ENCODE measurements at places on chromosomes 6 and 20.

GRCh38 chr6:3419624-3420272, 37.1 kb downstream of the SLC22A23 start:
- DNase-seq, result no peak

DNA sequence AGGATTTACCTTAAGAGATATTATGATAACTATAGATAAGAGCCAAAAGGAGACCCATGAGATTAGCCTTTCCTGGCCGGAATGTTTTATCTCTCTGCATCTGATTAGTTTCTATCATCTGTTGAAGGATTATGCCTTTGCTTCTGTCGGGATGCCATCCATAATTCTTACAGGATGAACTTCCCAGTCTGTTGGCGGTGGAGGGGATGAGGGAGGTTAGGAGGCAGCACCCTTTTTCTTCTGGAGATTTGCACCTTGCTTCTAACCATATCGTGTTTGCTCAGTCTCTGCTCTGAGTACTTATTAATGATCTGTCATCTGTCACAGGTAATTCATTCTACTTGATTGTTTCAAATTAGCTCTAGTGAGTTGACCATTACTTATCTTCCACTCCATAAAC, 292.1 kb downstream of the KHDC1L start:
- no peak for DNase-seq

DNA sequence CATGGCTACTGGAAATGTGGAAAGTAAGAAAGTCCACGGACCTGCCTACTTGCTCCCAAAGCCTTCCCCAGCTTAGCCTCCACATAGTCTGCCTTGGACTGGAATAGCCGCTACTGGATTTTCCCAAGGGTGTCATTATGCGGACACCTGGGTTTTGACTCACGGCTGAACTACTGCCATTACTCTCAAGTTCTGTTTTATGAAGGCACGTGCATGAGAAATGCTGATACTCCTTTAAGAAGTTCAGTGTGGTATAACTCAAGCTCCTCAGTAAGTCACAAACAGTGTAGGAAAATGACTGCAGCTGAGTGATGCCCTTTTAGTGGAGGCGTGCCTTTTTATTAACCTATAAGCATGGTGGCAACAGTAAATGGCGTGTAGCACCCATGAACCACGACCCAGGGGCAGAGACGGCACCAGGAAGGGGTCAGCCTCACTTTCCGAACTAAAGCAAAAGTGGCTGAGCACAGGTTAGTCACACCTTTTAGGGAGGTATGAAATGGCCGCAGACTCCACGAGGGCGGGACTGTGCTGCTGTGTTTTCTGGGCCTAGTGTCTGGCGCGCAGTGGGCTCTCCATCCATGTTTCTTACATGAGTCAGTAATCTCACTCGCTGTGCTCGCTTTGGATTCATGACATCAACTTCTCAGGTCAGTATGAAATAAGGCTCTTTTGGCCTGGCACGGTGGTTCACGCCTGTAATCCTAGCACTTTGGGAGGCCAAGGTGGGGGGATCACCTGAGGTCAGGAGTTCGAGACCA, 23.9 kb downstream of the PSMG4 start:
- no peak for DNase-seq

DNA sequence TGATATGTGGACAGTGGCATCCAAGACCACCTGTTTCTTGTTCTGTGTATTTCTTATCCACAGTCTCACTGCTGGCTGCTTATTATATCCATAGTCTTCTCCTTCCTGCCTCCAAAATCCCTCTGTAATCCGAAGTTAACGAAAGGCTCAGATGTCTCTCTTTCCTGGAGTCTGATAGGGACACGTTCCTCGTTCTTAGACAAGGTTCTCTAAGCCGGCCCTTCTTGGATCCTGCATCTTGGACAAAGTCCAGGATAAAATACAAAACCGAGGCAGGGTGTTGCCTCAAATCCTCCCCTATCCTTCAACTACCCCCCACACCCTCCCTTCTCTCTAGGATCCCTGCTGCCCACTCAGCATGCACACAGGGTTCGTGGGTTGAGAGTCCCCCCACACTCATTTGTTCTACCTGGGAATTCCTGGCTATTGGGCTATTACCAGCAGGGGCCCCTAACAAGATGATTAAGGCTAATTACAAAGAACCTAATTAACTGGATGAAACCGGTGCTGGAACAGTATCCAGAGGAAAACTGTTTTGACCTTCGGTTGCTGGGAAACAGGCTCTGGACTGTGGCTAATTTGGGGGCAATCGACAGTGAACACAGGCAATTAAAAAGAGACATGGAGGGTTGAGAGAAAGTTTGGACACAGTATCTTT, 32.7 kb upstream of the MRPS10 start:
- DNase-seq, result no peak

DNA sequence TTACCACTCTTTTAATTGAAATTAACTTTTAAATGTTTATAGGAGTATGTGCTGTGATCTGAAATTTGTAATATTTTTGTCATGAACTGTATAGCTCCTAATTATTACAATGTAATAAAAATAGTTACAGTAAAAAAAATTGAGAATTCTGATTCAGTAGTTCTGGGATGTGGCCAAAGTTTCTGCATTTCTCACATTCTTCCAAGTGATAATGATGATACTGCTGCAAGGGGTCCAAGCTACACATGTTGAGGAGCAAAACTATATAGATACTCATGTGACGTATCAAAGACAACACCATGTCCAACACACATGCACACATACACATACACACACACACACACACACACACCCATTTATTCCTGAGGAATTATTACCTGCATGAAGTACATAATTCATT, 71.0 kb upstream of the FAM83B start:
- no peak for DNase-seq

- no peak for DNase-seq
These were observed 291.8 kb downstream of the ZNF217 start for GRCh38 chr20:53301869-53302268.

GRCh38 chr6:73722318-73723060, 26.5 kb downstream of the CD109 start:
- no peak for DNase-seq

DNA sequence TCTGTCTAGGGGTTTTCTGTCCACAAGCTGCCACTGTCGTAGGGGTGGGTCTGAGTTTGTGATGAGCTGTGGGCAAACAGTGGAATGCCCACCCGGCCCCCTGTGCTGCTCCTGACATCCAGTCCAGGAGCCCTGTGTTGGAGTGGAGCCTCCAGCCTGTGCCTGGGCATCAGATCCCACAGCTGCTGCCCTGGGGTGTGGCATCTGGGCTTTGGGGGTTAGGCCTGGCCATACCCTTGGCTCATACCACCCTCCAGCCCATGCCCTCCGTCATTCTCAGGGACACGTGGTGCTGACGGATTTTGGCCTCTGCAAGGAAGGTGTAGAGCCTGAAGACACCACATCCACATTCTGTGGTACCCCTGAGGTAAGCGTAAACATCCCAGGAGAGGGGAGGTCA, 12.9 kb downstream of the SGK2 start:
- DNase-seq, result no peak
